K562 (cell line): ENCODE measurements at places on chromosomes 7 and 10.
A peak's percentile ranks its signal among the peaks of the same experiment; 100 is the strongest.

DNA sequence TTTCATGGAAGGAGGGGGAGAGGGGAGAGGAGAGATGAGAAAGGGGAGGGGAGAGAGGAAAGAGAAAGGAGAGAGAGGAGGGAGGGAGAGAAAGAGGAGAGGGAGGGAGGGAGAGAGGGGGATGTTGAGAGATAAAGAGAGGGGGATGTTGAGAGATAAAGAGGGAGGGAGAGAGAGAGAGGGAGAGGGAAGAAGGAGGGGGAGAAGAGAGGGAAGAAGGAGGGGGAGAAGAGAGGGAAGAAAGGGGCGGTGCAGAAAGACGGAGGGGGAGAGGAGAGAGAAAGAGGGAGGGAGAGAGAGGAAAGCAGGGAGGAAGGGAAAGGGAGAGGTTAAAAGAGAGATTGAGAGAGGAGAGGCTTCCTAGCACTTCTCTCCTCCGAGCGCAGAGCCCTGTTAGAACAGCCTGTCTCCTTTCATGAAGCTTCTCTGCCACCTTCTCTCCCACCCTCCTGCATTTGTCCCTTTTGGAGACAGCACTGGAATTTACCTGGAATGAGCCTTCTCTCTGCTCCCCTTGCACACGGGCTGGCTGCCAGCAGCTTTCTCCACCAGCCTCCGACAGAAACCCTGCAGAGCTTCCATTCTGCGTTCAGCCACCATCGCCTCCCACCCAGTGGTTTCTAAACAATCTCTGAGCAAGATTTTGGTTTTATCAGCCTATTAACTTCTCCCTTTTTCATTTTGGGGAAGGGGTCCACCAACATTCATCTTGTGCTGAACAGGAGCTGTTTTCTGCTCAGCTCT lies 74.0 kb upstream of the CARD11 start:
- DNase-seq, result no peak

DNA sequence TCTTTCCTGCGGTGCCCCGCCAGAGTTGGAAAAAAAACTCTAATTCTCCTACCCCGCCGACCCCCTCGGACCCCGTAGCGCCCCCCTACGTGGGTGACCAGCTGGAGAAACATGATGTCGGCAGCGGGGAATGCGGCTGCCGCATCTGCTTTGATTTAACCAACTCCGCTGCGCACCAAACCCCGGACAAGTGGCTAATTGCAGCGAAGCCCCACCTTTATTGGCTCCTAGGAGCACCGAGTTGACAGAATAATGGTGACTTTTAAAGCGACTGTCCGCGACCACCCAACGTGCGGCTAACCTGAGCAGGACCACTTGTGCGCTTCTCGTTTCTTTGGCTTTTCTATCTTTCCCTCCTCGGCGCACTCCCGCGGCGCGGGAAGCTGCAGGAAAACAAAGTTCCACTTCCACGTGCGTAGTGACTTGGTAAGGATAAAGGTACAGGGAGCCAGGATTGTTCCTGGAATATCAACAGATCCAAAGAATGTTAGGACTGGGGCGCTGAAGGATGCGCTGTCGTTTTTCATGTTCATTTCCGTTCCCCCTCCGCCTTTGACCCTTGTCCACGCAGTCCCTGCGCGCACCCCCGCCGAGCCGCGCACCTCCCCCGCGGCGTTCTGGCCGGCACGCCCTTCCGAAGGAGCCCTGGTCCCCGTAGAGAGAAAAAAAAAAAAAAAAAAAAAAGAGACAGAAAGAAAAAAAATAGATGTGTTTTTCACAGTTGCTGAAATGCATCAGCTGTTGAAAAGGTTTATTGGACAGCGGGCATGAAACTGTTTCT lies 1.4 kb downstream of the WNT16 start:
- peak; percentile 34 for DNase-seq

- DNase-seq, result no peak
Observed at GRCh38 chr10:96784253-96784652, 47.8 kb upstream of the LCOR start.

GRCh38 chr10:1360011-1360557 lies 303.9 kb downstream of the WDR37 start:
- DNase-seq, result peak; percentile 34

DNA sequence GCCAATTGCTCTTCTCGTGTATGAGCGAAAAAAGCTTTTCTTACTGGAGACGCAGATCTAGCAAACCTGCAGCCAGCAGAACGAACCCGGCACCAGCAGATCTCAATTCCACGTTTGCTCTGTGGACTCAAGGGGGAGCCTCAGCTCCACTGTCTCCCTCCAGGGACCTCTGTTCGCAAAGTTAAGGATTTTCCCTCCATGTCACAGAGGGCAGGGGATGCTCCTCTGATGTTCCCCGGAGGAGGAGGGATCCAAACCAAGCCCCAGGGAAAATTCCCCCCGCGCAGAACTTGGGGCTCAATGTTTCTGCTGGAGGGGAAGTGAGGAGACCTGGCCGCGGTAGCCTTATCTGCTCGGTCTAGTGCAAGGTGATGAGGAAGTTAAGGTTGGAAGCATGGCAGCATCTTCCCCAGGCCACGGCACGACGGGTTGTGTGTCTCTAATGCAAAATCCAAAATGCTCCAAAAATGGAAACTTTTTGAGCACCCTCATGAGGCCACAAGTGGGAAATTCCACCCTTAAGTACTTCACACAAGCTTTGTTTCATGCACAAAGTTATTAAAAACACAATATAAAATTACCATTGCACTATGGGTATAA lies 9.0 kb downstream of the IQCE start:
- no peak for DNase-seq
